Kasumi-1 (cell line): ENCODE measurements at places on chromosomes 1 and 21.

DNA sequence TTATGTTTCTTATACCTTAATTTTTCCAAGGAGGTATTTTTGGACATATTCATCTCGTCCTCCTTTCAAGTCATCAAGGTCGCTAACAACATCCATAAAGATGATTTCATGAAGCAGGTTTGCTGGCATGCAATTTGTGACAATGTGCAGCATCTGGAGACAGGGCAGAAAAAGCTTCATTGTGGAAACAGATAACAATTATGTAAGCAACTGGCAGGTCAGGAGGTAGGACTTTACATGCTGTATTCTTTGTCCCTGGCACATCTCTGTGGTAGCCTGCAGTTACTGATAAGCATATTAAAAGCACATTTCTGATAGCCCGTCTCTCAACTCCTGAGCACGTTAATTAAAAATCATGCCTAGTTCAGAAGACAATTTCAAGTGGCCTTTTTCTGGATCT lies 156.8 kb downstream of the LEPR start:
- no peak for DNase-seq

DNA sequence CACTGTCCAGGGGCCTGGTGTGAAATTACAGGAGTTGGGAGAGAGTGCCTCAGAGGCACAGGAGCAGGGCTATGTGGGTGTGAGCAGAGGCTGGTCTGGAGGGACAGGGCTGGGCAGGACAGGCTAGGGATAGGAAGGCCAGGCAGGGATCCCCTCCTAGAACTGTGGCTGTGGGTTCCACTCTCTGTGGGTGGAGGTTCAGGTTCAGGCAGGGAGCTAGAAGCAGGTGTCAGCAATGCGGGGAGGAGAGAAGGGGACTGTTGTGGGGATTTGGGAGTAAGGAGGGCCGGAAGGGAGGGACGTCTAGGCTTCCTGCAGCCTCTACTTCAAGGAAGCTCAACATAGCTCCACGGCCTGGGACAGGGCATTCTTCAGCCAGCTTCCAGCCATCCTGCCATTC lies 8.3 kb upstream of the GPR61 start:
- no peak for DNase-seq

DNA sequence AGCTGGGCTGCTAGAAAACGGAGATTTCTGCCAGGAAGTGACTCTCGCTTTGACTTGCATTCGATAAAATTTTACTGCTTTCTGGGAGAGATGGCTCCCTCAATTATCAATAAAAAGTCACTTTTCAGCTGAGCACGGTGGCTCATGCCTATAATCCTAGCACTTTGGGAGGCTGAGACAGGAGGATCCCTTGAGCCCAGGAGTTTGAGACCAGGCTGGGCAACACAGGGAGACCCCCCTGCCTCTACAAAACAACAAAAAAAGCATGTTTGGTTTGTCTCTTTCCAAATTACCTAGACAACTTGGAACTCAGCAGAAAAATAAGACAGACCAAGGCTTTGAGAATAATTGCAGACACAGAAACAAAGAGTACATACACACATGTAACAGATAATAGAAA lies 12.9 kb upstream of the ENSA start:
- no peak for DNase-seq

GRCh38 chr1:175536921-175537320 lies 206.5 kb downstream of the TNR start:
- no peak for DNase-seq

- DNase-seq = peak; percentile 79
Observed at GRCh38 chr1:89540406-89540970, 15.9 kb downstream of the LRRC8B start.

- no peak for DNase-seq
Observed at GRCh38 chr1:230067871-230068620, 1.0 kb downstream of the GALNT2 start.

DNA sequence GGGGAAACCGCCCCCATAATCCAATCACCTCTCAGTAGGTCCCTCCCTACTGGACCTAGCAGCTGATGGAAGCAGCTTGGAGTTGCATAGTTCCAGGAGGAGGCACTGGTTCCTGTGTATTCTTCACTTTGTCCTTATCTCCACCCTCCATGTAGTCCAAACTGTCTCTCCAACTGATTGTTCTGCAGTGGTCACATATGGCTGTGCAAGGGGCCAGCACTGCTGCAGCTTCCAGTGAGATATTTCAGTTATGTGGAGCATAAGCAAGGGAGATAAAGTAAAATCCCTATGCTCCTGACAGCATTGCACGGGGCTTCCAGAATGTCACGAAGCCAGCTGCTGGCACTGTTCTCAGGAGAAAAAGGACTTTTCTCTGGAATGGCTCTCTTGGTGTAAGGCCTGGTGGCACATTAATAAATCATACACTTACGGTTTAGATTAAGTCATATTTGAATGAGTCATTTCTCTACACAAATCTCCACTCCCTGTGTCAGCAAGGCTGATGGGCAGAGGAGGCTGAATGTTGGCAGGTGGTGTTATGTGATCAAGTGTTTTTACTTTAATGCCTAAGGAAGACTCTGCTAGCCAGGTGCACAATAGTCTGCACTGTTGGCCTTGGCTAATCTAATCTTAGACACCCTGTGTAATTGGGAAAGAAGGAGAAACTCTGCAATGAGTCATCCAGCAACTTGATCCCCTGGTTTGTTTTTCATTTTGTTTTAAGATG lies 93.4 kb downstream of the KCNK1 start:
- DNase-seq = no peak

- no peak for DNase-seq
Observed at GRCh38 chr1:152941037-152941711, 5.8 kb upstream of the SPRR5 start.

DNA sequence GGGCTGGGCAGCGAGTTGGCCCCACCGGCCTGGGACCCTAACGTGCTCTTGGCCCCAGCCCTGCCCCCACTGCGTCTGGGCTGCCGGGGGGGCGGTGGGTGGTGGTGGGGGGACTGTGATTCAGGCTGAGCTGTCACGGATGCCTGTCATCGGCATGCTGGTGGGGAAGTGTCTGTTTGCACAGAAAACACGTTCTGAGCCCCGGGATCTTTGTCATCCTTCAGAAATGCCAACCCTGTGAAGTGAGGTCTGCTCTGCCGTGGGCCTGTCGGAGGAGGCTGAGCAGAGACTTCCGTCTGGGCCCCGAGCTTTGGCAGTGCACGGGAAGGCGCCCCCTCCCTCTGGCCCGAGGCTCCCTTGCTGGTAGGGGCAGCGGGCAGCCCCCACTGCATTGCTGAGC lies 24.3 kb upstream of the PLCH2 start:
- no peak for DNase-seq

- DNase-seq = peak; percentile 50
Observed at GRCh38 chr1:193143285-193143684, 21.5 kb downstream of the CDC73 start.

DNA sequence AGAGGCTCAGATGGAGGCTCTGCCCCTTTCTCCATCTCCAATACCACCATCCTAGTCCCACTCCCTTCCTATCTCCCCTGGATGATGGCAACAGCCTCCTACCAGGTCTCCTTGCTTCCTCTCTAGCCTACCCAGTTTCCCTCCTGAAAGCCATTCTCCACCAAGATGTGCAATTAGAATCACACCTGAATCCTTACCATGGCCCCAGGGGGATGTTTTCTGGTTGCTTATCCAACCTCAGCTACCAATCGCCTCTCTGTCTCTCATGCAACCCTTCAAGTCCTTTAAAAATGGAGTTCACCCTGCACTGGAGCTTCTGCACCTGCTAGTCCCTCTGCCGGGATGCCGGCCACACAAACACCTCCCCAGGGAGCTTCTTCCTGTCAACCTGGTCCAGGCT lies 2.9 kb downstream of the RCAN1 start:
- DNase-seq = no peak

GRCh38 chr1:7616076-7616832 lies 154.8 kb upstream of the VAMP3 start:
- DNase-seq = peak; percentile 17
